Activated naive CD8-positive, alpha-beta T cell treated with anti-CD3 and anti-CD28 coated beads for 36 hours (primary cell): ENCODE measurements at places on chromosomes 7 and 10. TPM values are rescaled to one million over a fixed set of nuclear protein-coding genes. Genes with fewer than 3 reads are reported as not detected.

DNA sequence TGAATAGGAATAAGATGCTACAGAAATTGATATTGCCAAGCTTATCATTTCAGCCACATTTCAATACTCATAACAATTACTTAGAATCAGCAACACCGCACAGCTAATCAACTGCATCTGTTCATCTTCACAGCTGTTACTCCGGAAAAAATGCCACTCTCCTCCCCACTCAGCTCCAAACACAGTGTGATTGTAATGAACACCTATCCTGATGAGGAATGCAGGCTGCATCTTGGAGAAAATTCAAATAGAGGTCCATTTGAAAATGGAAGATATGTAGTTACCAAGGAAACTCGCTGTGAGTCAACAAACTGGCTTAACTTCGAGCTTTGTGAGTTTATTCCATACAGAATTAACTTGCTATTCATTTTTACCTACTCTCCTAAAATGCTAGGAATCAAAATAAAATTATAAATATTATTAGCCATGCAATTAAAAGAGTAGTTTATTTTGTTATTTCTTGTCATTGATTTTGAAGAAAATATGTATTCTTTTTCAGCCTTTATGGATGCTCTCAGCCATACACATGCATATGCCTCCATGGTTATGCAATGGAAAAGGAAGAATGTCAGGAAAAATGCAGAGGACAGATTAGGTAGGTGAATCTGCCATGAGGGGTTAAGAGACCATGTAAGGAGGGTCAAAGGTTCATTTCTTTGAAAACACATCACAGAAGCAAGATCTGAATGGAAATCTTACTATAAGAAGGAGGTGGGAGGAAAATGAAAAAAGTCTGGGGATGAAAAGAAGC lies 267.2 kb downstream of the POM121L12 start:
- DNase-seq: no peak
- no peak overlapping the region for H3K4me3 ChIP-seq
- H3K36me3 ChIP-seq: no peaks in the 10 kb centered on the region
- no peaks in the 10 kb centered on the region for H3K27me3 ChIP-seq

- H3K27ac ChIP-seq: no peak overlapping the region
- DNase-seq: no peak
- H3K36me3 ChIP-seq: peaks cover 2% of the 10 kb centered on the region
- peaks cover 3% of the 10 kb centered on the region for H3K27me3 ChIP-seq
Observed at GRCh38 chr10:121070275-121071070, 219.3 kb downstream of the WDR11 start.

DNA sequence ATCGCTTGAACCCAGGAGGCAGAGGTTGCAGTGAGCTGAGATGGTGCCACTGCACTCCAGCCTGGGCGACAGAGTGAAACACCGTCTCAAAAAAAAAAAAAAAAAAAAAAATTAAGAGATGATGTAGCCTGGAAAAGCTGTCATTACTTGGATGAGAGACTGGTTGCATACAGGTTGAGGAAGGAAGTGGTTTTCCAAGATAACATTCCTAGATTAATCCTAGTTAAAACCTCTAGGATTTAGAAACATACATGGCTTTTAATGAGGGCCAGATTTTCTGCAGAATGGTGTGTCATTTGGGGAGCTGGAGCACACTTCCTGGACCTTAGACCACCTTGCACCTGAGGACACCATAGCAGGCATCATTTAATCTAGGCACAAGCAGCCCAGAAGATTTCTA lies 17.8 kb downstream of the VWA2 start:
- no peak for DNase-seq
- H3K4me1 ChIP-seq: peaks cover 11% of the 10 kb centered on the region
- no peaks in the 10 kb centered on the region for H3K27me3 ChIP-seq
- no peak overlapping the region for H3K27ac ChIP-seq

GRCh38 chr7:63043657-63044543 lies 954.7 kb upstream of the ZNF722 start:
- H3K4me1 ChIP-seq: no peaks in the 10 kb centered on the region
- no peak overlapping the region for H3K27ac ChIP-seq
- no peaks in the 10 kb centered on the region for H3K36me3 ChIP-seq
- DNase-seq: no peak
- H3K4me3 ChIP-seq: no peak overlapping the region

Gene PRR15
- total RNA-seq: not detected
